ENCODE measurements at places on chromosomes 2 and 18.

DNA sequence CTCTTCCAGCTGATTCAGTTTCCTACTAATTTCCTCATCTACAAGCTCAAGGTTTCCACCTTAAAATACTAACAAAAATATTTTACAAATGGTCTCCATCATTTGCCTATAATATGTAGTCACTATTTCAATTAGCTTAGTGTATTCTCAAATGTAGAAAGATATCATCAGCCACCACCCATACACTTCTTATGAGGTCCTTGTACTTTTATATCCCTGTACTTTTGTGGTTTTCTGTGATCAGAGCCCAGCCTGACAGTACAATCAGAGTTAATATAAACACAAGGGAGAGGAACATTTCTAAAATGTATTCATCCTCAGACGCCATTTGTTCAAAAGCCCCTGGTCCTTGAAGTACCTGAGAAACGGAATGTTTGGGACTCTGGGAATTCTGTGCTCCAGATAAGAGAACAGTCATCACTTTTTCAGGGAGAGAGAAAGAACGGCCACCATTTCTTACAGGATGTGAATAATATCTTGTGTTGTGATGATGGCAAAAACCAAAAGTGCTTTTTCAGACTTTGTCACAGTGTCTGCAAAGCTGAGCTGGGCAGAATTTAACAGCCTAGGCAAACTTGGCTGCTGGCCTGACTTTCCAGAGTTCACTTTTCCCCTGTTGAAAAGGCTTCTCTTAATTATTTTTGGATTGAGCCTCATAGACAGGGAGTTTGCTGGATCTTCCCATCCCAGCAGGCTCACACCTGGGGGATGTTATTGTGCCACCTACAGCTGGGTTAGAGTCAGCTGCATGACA is 361.7 kb upstream of the ACVR2A start:
- DNase-seq = no peak

- DNase-seq = no peak
These were observed 35.2 kb downstream of the MTERF4 start for GRCh38 chr2:241066893-241067341.

- DNase-seq = no peak
These were observed 88.4 kb downstream of the DSEL start for GRCh38 chr18:67428158-67428557.

GRCh38 chr2:219911541-219911940 is 284.1 kb downstream of the SLC4A3 start:
- no peak for DNase-seq

- no peak for DNase-seq
These were observed 228.5 kb downstream of the GLI2 start for GRCh38 chr2:120963997-120964705.

DNA sequence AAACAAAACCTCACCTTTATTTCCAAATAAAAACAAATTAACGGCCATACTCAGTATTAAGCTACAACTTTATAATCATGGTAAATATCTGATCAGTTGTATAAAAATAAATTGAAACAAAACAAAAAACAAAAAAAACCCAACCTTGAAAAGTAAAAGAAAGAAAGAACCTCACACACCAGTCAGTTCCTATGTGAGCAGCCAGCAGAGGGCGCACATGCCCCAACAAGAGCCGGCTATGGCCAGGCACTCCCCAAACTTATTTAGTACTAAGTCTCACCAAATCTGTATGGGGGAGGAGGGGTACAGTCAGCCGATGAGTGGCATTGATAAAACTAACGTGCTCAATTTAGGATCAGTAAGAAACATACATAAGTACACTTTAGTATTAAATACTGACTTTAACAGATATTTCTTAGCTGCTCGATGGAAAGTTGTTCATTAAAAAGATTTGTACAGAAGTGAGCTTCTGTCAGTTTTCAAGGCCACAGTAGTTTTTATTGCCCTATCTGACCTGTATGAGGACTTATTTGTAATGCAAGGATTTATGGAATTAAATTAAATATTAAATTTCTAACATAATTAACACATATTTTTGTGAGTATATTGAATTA is 172.6 kb downstream of the TCF4 start:
- peak; percentile 22 for DNase-seq

- no peak for DNase-seq
These were observed 71.9 kb downstream of the ADD2 start for GRCh38 chr2:70696142-70696541.

DNA sequence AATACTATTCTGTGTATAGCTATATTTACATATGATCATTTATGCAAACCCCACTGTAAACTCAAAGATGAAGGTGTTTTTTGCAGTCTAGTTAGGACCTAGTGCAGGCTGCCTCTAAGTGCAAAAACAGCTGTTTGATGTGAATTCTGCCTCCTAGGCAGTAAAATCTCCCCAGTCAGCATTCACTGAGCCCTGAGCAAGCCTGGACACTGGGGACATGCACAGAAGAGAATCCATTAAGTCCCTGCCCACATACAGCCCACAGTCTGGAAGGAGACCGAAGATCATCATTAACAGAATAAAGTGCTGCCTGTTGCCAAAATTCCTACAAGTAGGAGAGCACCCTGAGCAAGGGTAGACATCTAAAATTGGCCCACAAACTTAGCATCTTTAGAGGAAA is 14.4 kb upstream of the BIN1 start:
- no peak for DNase-seq

GRCh38 chr2:188892636-188893035 is 81.5 kb upstream of the COL3A1 start:
- DNase-seq = no peak

DNA sequence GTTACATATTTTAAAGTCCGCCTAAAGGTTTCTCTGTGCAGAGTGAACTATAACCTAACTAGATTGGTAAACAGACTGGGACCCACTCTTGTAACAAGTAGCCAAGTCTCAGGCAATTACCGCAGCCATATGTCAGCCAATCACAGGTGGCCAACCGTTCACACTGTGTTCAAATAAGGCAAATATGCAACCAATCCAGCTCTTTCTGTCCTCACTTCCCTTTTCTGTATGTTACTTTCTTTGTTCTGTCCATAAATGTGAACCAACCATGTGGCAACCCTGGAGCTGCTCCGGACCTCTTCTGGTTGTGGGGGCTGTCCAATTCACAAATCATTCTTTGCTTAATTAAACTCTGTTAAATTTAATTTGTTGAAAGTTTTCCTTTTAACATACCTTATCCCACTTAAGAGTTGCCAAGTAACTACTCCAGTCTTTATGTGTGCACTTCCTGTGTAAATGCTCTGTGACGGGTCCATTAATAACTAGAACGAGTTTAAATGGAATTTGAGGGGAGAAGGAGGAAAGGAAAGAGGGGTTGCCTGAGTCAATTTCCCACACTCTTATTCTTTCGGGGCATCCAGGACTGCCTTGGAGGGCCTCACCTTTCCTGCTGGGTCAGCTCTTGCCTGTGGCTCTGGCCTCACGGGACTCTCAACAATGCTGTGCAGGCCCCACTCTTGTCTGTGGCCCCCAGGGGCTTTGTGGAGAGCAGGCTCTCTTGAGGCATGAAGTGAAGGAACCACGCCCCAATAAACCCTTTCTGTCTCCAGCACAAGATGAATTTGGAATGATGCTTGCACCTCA is 6.6 kb upstream of the RPL37A start:
- no peak for DNase-seq

GRCh38 chr2:17644997-17645720 is 104.7 kb downstream of the VSNL1 start:
- DNase-seq = no peak

DNA sequence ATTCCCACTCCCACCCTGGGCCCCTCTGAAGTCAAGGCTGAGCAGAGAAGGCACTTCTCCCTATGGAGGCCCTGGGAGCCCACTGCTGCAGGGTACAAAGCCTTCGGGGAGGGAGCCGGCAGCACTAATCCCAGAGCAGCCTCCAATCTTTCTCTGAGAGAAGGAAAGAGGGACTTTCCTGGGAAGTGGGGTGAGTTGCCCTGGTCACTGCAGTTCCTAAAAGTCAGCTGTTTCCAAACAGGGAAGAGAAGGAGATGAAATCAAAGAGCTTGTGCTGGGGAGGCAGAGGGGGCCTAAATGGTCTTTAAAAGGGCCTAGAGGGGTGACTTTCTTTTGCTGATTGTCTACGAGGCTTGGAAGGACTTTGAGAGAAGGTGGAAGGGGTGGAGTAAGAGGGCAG is 264.7 kb downstream of the TNS1 start:
- DNase-seq = no peak

- no peak for DNase-seq
These were observed 38.6 kb upstream of the TTN start for GRCh38 chr2:178845566-178846457.

- no peak for DNase-seq
These were observed 14.7 kb upstream of the PUM2 start for GRCh38 chr2:20365249-20365817.

DNA sequence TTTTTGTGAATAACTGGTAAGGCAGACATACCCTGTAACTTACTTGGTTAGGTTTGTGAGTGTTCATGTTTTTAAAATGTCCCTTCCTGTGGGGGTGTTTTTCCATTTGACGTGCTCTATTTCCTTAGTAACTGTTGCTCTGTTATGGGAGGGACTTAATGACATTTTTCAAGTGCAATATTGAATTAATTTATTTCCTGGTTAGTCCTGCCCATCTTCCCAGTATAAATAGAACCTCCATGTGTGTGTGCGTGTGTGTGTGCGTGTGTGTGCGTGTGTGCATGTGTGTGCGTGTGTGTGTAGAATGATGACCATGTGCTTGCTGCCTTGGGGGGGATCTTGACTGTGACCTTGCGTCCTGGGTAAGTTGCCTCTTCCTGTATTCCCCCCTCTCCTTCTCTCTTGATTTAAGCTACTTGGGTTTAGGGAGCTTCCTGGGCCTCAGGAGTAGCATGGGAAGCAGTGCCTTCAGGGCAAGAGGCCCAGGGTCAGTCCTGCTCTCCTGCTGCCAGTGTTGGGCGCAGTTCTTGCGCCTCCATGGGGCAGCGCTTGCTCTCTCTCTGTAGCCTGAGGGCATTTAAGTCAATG is 163.9 kb downstream of the LDLRAD4 start:
- DNase-seq = no peak

DNA sequence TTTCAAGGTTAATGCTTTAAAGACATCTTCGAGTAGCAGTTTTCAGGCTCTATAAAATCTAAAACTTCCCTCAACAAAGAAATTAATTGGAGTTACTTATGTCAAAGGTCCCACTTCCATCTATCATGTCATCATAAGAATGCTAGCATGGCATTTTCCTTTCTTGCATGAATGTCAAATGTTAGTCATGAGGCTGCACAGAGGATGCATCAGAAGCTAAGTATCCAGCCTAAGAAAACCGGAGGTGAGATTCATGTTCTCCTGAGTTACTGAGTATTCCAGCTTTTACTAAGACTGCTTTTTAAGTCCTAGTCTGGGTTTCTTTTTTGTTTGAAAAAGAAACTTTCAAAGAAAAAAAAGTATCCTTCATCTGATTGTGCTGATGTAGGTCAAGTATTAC is 130.6 kb upstream of the CDH19 start:
- no peak for DNase-seq

DNA sequence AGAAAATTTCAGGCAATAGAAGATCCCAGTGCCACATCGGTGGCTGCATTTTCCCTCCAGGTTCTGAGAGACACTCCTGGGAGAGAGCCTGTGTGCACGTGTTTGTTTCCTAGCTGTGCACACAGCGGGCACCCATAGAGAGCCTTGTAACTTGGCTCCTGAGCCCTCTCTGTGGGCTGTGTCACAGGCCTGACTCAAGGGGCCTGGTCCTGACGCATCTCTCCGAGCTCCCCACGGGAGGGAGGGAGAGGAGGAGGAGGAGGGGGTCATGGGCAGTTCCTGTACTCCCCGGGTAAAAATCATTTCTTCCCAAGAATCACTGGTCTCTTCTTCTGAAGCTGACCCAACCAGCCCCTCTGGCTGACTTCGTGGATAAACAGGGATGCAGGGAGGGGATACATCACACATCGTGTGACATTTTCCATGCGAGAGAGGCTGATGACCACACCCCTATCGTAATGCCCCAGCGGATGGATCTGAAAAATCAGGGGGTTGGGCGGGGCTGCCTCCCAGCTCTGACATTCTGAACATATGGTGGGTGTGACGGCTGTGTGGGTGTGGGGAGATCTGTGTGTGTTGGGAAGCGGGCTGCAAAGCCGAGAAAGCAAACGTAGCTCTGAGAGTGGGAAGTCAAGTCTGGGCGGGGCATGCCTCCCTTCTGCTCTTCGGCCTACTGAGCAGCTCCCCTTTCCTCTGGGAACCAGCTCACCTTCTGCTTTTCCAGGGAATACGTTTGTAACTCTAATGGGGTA is 308.3 kb upstream of the HS6ST1 start:
- DNase-seq = no peak

GRCh38 chr2:184452907-184453306 is 145.4 kb upstream of the ZNF804A start:
- no peak for DNase-seq

DNA sequence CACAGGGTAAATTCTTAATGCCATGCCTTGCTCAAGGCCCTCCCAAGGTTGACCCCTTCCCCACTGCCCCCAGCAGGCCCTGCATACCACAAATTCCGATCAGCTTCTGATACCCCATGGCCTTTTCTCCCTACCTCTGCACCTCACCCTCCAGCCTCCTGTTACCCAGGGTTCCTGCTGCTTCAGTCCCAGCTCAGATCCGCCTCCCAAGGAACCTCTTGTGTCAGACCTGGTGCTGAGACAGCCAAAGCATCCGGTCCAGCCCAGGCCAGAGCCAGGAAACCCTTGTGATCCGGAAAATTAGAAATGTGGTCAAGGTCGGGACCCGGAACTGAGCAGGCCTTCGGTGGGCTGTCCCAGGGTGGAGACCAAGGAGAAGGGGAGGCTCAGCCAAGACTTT is 231.3 kb downstream of the BCL2 start:
- DNase-seq = no peak

GRCh38 chr2:134282629-134283400 is 28.9 kb downstream of the MGAT5 start:
- DNase-seq = no peak

GRCh38 chr2:59462422-59463197 is 1090.8 kb downstream of the BCL11A start:
- DNase-seq = no peak

- no peak for DNase-seq
These were observed 50.4 kb upstream of the SMIM21 start for GRCh38 chr18:75477900-75478299.

DNA sequence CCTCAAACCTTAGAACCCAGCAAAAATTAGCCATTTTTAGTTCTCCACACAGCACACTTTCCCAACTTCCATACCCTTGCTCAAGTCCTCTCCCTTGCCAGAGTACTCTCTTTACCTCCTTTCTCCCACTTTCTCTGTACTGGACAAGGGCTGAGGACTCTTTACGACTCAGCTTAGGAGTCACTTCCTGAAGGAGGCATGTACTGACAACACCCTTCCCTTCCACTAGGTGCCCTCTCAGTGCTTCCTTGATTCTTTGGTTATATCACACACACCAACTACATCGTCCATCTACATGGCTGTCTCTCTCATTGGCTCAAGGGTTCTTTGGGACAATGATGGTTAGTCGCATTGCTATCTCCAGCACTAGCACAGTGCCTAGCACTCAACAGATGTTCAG is 5.2 kb upstream of the C18orf63 start:
- no peak for DNase-seq

All from LNCaP clone FGC (cell line).